ENCODE measurements at places on chromosomes 7 and 10. TPM values are rescaled to one million over a fixed set of nuclear protein-coding genes. Genes with fewer than 3 reads are reported as not detected.

DNA sequence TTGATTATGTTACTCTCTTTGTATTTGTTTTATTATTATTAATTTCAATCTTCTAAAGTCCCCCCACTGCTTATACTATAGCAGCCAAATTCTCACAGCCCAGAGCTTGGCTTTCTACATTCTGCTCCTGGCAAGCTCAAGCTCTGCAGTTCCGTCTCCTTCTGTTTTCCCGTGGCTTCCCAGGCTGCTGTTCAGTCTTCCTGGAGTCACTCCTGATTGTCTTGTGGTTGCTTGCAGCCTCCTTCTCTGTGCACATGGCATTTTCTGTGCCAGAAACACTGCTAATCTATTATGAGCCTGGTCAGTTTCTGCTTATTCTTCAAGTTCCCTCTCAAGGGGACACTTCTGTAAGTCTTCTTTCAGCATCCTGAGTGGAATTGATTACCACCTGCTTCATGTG is 533.7 kb upstream of the IGFBP3 start:
- peak; percentile 70 for DNase-seq

MYL7 gene
- polyA plus RNA-seq, result 2.1 TPM

DNA sequence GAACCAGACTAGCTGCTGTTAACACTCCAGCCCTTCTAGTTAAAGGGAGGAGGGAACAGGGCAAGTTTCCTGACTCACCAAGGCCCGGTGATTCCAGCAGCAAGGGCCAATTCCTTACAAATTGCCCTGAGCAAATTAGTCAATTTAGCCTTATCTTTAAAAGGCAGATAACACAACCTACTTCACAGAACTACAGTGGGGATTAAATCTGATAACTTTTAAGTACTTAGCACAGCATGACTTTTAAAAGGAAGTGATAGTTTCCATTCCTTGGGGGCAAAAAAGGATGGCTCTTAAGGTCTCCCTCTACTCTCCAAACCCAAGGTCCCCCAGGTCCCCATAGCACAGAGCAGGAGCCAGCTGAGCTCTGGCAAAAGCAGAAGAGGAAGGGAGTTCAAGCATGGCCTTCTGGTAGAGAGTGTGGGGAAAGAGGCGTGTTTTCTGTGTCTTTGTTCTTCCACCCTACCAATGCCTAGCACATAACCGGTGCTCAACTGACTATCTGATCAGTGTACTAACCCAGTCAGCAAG is 4.0 kb downstream of the CDCA7L start:
- no peak for DNase-seq

NKX1-2 gene
- not detected for polyA plus RNA-seq

DNA sequence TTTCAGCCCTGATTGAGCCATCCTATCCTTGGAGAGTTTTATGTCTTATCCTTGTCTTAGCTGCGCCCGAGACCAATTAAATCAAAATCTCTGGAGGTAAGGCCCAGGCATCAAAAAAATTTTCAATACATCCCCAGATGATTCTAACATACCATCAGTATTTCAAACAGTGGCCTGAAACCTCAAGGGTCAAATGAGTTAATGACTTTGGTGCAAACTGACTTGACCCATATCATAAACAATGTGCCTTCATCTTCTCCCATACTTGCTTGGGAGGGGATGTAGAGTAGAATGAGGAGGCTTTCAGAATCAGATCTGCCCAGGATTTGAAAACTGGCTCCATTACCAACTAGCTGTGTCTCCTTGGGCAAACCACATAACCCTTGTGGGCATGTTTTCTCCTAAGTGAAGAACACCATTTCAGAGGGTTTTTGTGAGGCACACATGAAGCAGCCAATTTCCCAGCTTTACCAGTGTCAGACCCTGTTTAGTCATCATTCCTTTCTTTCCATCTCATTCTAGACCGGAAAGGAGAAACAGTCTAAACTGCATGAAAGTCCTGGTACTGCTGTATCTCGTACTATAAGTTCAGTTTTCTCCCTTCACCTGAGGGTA is 35.7 kb upstream of the ATXN7L1 start:
- DNase-seq, result no peak

DNA sequence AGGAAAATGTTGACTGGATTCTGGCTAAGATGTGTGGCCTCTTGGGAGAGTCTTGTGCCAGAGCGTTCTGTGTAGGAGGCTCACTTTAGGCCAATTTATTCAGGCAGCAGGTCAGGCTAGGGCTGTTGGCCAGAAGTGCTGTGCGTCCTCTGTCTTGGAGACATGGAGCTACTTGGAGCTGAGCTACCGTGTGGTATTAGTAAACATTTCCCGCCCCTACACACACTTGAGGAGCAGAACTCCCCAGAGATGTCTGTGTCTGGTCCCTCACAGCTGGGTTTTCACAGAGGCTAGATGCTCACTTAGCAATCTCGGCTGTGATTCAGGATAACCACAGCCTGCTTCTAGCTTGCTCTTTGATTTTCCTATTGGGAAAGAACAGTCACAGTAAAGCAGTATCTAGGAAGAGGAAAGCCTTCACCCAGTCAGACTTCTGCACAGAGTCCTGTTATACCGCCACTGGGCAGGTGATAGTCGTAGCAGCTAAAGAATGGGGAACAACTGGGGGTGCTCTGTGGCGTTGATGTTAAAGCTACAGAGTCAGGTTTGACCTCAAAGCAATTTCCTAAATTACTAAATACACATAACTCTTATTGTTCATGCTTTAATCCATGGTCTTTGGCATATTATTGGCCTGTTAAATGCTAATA is 86.7 kb downstream of the MDFIC start:
- DNase-seq, result peak; percentile 85

NPSR1 gene
- 0.28 TPM for polyA plus RNA-seq

- no peak for DNase-seq
These were observed 15.7 kb upstream of the ZNF212 start for GRCh38 chr7:149223761-149224160.

- DNase-seq, result no peak
These were observed 190.3 kb downstream of the WDR11 start for GRCh38 chr10:121041499-121041898.

- no peak for DNase-seq
These were observed 53.9 kb downstream of the AP3M1 start for GRCh38 chr10:74096777-74097176.

DNA sequence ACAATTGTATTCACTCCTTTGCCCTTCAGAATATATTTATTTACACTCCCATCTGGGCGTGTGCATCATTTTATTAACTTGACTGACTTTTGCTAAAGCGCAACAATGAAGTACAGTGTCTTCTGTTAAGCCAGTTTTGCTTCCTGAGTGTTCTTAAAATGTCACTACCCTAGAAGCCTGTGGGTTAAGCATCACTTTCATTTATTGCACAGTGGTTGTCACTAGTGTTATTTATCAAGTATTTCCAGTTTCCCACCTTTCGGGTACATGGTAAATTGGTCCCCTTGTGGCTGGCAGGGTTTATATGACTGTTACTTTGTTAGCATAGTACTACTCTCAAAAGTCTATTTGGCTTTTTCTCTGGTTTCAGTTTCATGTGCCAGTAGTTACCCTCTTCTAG is 3.3 kb downstream of the HILPDA start:
- no peak for DNase-seq

DNA sequence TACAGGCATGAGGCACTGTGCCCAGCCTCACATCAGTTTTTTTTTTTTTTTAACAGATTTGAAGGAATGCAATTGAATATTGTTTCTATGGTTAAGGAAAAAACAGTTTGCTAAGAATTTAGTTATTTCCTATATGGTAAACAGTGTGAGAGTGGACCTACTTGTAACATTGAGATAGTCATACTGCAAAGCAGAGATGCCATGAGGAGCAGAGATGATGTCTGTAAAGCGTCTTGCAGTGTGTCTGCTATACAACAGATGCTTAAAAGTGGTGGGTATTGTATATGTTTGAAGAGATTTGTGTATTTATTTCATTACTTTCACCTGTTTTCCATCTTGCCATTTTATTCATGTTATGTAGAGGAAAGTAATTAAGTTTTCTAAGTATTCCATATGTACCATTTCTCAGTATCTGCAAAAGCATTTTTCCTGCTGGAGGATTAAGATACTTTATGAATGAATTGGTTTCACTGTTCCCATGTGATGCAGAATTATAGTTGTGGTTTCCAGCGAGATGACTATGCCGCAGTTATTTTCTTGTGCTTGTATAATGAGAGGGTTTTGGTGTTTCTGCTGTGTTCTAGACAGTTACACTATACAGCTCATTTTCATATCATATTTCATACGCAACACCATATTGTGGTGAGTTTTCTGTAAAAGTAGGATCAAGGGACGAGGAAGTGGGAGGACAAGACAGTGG is 26.6 kb downstream of the TET1 start:
- DNase-seq, result no peak

- peak; percentile 24 for DNase-seq
These were observed 343.7 kb upstream of the AOAH start for GRCh38 chr7:37068038-37068437.

DNA sequence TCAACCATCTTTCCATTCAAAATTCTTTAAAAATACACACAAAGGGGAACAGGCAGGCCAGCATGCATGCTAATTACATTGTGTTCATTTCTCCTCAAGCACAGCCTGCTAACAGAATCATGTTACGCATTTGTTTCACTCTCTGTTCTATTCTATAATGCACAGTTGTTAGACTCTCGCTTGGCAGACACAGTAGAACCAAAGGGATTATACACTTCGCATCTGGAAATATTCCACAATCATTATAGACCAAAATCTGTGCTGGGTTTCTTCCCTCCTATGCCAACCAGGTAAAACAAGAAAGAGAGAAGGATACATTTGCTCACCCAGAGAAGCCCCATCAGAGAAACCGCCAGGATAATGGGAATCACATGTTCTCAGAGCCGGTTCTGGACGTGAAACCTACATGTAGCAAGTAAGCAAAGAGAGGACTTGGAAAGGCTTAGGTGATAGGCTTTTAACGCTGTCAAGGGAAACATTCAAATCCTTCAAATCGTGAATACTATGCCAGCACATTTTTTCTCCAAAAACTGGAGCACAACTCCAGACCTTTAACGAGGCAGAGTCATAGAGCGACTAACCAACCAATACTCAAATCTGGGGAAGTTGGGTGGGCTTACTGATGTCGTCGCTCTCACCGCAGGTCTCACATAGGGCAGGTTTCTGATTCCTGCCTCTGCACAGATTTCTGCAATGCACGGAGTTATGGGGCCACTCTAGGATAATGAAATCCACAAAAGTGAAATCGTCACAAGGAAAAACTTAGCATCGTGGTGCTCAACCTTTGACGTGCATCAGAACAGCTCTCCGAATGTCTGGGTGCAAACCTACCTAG is 380.5 kb upstream of the AUTS2 start:
- DNase-seq, result peak; percentile 75

GRCh38 chr10:89167915-89168314 is 39.2 kb downstream of the CH25H start:
- no peak for DNase-seq

DNA sequence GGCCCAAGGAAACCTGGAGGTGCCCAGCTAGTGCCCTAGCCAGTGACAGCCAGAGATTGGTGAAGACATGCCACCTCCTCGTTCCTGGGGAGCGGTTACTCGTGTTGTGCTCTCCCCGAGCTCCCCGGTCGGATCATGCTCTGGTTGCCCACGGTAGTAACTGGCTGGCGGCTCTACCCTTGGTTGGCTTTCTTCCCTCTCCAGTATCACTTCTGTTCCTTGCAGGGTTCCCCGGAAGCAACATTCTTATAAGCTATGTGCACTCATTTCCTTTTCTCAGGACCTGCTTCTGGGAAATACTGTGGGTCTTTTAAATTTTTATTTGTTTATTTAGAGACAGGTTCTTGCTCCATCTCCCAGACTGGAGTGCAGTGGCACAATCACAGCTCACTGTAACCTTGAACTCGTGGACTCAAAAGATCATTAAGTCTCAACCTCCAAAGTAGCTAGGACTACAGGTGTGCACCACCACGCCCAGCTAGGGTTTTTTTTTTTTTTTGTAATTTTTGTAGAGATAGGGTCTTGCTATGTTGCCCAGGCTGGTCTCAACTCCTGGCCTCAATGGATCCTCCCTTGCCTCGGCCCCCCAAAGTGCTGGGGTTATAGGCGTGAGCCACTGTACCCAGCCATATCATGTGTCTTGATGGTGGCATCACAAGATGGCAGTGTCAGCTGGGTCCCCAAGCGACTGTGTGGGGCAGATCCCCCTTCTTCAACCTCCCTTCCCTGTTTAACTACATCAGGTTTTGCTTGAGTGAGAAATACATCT is 6.9 kb upstream of the CALHM1 start:
- no peak for DNase-seq

SPAG6 gene
- 13.1 TPM for polyA plus RNA-seq

EBLN1 gene
- polyA plus RNA-seq, result not detected

INA gene
- polyA plus RNA-seq, result 0.11 TPM

DNA sequence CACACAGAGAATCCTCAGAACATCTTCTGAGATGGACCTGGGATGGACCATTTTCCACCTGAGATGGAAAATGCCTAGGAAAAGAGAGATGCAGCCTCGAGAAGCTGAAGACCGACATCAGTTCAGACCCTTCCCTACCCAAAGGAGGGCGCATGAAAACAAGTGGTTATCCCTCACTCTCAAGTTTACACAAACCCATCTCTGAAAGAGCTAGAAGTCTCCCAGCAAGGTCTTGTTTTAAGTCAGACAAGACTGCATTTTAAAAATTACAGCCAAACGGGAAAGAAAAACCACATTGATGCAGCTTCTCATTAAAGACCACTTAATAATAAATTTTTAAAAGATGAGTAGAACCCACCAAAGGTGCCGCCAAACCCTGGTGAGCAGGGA is 1.3 kb downstream of the RAPGEF5 start:
- DNase-seq, result no peak

- DNase-seq, result no peak
These were observed 52.8 kb upstream of the FIGNL1 start for GRCh38 chr7:50502947-50503346.

DNA sequence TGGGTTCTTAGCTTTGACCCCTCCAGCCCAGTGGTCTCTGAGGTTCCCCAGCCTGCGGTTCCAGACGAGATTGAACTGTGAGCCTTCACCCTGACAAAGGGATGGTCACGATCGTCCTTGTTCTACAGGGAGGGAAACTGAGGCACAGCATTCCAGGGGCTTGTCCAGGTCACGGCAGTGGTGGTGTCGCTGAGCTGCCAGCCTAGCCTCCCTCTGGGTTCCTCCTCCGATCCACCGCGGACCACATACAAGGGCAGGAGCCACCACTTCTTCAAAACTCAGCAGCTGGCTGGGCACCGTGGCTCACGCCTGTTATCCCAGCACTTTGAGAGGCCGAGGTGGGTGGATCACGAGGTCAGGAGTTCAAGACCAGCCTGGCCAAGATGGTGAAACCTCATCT is 35.8 kb downstream of the ELFN1 start:
- DNase-seq, result no peak

- DNase-seq, result no peak
These were observed 503 bp downstream of the CROT start for GRCh38 chr7:87345962-87346371.

- DNase-seq, result no peak
These were observed 29.7 kb downstream of the KIAA1217 start for GRCh38 chr10:24238519-24239247.

ABCC2 gene
- polyA plus RNA-seq, result 0.96 TPM

GRCh38 chr10:31147210-31147608 is 115.5 kb upstream of the ZNF438 start:
- no peak for DNase-seq
